ENCODE measurements at places on chromosomes 4 and X.
A peak's percentile ranks its signal among the peaks of the same experiment; 100 is the strongest.

DNA sequence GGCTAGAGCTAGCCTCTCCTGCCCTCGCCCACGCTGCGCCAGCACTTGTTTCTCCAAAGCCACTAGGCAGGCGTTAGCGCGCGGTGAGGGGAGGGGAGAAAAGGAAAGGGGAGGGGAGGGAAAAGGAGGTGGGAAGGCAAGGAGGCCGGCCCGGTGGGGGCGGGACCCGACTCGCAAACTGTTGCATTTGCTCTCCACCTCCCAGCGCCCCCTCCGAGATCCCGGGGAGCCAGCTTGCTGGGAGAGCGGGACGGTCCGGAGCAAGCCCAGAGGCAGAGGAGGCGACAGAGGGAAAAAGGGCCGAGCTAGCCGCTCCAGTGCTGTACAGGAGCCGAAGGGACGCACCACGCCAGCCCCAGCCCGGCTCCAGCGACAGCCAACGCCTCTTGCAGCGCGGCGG, at the start of gene AR:
TSS of gene AR (plus strand) at position 204 of the 400 bp plus-strand sequence. CDS start 1,126 bp downstream, outside the sequence.
- no peak for DNase-seq

- DNase-seq: no peak
Measured at GRCh38 chrX:19747652-19748610, 139.5 kb downstream of the SH3KBP1 start.

DNA sequence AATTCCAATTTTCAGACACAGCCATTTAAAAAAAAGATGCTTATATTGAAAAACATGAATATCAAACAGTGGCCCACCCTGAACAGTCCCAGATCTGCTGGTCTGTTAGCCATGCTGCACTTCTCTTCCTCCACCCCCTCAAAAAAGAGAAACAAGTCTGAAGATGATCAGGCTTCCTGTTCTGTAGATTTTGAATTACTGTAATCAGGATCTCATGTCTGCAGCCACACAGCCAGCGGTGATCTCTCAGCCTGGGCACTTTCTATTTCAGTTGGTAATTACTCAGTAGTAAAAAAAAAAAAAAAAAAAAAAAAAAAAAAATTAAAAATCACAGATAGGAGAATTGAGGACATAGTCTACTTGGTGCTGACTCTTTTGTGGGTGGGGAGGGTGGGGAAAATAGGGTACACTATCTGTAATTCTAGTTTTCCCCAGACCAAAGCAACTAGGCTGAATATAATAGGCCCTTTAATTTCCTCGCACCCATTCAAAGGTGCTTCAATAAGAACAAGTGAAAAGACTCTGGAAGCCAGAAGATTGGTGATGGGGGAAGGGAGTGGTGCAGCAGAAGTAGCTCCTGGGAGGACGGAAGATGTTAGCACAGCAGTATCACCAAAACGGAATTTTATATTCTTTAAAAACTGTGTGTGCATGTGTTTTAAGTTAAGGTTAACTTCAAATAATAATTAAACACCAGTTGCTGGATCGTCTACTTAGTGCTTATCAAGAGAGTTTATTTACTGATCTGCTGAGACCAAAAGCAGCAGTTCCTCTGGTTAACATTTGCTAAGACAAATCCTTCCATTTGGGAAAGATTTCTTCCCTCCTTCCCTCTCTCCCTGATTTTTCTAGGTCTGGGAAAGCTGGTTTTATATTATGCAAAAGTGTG, 47.0 kb downstream of the SPRY1 start:
- no peak for DNase-seq

GRCh38 chr4:55903577-55903976, 45.2 kb upstream of the CEP135 start:
- DNase-seq: no peak

- DNase-seq: no peak
Measured at GRCh38 chr4:108072300-108072699, 82.6 kb downstream of the HADH start.

DNA sequence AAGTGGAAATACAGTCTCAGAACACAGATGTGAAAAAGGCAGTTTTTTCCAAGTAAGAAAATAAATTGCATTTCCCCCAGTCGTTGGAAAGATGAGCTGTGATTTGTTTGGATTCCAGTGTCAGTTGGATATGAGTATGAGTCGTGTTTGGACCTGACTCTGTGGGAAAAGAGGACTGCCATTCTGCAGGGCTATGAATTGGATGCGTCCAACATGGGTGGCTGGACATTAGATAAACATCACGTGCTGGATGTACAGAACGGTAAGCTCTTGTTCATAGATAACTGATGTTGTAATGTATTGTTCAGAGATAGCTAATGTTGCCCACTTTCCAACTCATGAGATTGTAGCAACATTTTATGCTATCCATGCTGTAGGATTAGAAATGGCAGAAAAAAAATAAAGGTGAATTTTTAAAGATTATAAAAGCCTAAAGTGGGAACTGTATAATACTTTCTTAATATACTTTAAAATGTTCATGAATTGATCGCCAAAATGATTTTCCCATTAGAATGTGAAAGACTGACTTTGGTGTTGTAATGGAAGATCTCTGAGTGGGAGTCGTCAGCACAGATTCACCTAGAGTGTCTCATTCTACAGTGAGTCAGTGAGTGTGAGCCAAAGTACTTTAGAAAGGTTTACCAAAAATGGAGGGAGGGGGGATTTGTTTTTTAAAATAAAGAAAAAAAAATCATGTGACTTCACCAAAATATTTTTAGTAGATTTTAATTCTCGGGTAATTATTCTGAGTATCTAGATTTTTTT, 178.7 kb downstream of the DCTD start:
- DNase-seq: peak; percentile 22

DNA sequence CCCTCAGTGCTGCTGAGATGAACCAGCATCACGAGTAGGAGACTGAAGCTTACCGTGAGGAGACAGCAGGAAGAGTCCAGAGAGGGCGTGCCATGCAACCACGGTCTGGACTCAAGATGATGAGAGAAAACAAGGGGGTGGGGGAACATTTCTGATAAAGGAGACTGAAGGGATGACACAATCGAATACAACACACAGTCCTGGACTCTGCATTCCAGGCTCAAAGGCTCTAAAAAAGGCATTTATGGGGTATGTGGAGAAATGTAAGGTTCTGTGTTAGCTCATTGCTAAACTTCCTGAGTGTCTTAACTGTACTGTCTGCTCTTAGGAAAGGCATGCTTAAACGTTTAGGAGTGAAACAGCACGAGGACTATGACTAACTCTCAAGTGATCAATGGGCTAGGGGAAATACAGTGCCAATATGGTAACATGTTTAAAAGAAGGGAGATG, 20.6 kb upstream of the IRAK1 start:
- no peak for DNase-seq

- DNase-seq: no peak
Measured at GRCh38 chr4:6616087-6616995, 24.1 kb upstream of the MRFAP1 start.

GRCh38 chrX:134908356-134908755, 82.4 kb upstream of the SMIM10 start:
- DNase-seq: peak; percentile 28

DNA sequence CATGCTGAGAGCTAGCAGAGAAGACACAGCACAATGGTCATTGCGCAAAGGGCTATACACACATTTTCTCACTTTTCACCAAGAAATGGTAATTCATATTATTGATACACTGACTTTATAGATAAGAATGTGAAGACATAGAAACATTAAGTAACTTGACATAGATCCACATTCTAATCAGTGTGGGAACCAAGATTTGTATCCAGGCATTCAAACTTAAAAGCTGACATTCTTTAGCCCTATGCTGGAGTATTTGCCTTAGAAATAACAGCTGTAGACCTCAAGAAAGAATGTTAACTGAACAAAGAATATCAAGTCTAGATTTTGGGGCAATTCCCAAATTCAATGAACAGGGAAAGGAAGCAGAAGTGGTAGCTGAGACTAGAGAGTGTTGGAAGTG, 384.8 kb downstream of the IL15 start:
- no peak for DNase-seq

DNA sequence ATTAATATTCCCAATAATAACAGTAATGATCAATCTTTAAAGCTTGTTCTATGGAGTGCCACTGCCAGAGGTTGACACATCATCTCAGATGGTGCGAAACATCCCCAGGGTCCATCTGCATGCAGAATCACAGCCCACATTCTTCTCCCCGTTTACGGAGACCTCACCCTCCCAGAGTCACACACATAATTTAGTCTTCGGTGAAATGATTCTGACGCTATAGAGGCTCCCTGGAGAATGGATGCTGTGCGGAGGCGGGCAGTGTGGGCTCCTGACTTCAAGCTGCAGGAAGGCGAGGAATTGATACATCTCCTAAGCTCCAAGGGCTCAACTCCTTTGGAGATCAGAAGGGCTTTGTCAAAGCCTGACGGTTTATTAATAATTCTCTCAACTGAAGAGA, 11.0 kb upstream of the ARHGAP36 start:
- DNase-seq: no peak

DNA sequence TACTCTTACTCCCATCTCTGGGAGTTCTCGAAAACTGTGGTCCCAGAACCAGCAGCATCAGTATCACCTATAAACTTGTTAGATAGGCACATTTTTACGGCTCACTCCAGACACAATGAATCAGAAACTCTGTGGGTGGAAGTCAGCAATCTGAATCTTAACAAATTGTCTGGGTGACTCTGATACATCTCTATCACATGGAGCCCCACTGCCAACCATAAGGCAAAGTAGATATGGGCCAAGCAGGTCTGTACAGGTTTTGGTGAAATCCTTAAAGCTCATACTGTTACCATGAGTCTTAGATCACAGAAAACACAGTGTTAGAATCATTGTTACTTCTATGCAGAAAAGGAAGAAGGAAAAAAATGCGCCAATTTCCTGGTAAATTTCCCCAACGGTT, 122.5 kb upstream of the HCCS start:
- DNase-seq: no peak

GRCh38 chr4:52751487-52751911, 274 bp upstream of the ERVMER34-1 start:
- peak; percentile 45 for DNase-seq

GRCh38 chr4:26879805-26880204, 19.2 kb downstream of the STIM2 start:
- no peak for DNase-seq

DNA sequence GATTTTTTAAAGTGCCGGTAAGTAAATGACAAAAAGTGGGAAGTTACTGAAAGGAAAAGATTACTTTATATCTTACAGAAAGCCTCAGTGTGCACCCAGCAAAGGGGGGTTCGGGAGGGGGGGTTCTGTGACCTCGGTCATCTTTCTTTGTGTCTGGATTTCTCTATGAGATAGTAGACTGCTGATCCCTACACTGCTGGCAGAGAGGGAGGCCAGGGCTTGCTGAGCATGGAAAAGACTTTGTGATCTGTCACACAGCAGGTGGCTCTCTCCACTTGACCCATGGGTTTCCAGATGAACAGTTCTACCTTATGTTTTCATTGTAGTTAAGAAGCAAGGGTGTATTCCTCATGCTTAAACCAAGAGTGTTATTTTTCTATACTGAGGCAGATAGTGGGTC, 475.6 kb downstream of the PCDH10 start:
- DNase-seq: peak; percentile 30

GRCh38 chr4:106364282-106364681, 4.3 kb downstream of the GIMD1 start:
- no peak for DNase-seq

- DNase-seq: no peak
Measured at GRCh38 chr4:174708381-174708780, 120.7 kb downstream of the GLRA3 start.

DNA sequence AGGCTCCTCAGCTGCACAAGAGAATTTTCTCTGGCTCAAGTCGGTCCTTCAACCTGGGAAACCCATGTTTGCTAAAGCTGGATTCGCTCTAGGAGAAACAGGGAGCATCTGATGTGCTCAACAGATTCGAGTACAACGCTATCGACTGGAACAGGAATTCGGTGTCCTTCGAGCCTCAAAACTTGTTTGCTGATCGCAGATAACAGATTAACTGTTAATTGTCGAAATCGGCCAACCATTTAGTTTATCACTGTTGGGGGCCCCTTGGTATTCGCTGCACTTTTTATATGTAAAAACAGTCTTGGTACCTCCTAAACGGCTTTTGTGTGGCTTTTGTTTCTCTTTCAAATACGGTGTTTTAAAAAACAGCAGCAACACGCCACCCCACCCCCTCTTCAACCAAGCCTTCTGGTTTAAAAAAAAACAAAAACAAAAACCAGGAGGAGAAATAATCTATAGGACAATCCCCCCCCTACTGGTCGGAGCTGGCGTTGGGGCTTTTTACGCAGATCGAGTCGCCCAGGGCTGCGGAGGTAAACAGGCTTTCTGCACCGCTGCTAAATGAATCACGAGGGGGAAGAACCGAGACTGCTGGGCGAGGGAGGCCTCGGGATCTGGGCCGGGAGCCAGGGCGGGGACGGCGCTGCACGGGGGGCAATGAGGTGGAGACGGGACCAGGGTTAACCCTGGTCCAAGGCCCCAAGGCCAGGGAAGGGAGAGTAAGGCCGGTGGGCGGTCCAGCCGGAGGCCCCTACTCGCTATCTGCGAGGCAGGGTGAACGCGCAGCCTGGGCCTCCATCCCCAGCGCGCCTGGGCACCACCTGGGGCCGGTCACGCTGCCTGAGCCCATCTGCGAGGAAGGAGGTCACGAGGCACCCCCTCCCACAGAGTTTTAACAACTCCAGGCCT, 71.7 kb upstream of the BCOR start:
- peak; percentile 82 for DNase-seq

DNA sequence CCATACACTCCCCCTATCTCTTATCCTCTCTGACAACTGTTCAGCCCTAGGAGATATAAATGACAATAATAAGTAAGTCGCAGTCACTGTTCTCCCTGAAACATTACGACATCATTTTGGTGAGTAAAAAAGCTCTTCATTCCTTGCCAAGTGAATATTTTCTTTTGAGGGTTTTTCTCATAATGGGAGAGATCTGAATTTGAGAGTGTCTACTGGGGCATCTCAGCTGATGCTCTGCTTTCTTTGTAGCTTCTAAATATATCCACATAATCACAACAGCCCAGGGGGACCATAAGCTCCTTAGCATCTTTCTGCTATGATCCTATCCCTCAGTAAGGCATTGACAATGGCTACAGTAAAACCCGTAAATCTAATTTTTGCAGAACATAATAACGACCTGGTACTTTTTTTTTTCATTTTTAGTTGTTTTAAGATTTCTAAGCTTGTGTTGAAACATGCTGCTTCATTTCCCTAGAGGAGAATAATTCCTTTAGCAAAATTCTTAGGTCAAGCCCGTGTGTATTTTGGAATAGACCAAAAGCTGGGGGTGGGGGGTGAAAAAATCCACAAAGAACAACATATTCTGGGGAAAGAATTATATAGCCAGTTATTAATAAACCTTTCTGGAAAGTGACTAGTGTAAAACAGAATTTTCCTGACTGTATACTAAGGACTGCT, 78.1 kb upstream of the GPM6B start:
- DNase-seq: no peak

GRCh38 chr4:106032851-106033286, 137.6 kb downstream of the NPNT start:
- DNase-seq: peak; percentile 58

DNA sequence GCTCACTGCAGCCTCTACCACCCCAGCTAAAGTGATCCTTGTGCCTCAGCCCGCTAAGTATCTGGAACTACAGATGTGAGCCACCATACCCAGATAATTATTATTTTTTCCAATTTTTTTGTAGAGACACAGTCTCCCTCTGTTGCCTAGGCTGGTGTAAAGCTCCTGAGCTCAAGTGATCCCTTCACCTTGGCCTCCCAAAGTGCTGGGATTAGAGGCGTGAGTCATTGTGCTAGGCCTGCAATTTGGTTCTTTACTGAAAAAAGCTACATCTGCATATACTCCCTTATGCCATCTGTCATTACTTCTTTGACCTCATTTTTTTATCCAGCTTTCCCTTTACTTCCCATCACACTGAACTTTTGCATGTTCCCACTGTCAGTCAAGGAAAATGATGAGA, 2012.4 kb upstream of the IGFBP7 start:
- no peak for DNase-seq

GRCh38 chrX:12709047-12709446, 82.2 kb upstream of the PRPS2 start:
- DNase-seq: no peak

All from BE2C (cell line).